Forelimb muscle (tissue), 1 donor: ENCODE measurements at places on chromosomes 5 and 9. TPM values are rescaled to one million over a fixed set of nuclear protein-coding genes. Genes with fewer than 3 reads are reported as not detected.
A peak's percentile ranks its signal among the peaks of the same experiment; 100 is the strongest.

The MELK gene
- 7.2 TPM for polyA plus RNA-seq

The OR5C1 gene
- polyA plus RNA-seq, result not detected

The ZDHHC21 gene
- polyA plus RNA-seq, result 13.9 TPM

The CDC14B gene
- 13.5 TPM for polyA plus RNA-seq

The OCLN gene
- 1.6 TPM for polyA plus RNA-seq

The SPARC gene
- 4,012 TPM for polyA plus RNA-seq

The C9orf43 gene
- polyA plus RNA-seq, result 0.40 TPM

The SLC36A2 gene
- polyA plus RNA-seq, result 0.62 TPM

The CDC20B gene
- not detected for polyA plus RNA-seq

The NPR3 gene
- 16.3 TPM for polyA plus RNA-seq

The DENND4C gene
- polyA plus RNA-seq, result 23.8 TPM

The TRIM36 gene
- polyA plus RNA-seq, result 2.5 TPM

The UGCG gene
- polyA plus RNA-seq, result 31.0 TPM

The DAB2IP gene
- polyA plus RNA-seq, result 41.0 TPM

DNA sequence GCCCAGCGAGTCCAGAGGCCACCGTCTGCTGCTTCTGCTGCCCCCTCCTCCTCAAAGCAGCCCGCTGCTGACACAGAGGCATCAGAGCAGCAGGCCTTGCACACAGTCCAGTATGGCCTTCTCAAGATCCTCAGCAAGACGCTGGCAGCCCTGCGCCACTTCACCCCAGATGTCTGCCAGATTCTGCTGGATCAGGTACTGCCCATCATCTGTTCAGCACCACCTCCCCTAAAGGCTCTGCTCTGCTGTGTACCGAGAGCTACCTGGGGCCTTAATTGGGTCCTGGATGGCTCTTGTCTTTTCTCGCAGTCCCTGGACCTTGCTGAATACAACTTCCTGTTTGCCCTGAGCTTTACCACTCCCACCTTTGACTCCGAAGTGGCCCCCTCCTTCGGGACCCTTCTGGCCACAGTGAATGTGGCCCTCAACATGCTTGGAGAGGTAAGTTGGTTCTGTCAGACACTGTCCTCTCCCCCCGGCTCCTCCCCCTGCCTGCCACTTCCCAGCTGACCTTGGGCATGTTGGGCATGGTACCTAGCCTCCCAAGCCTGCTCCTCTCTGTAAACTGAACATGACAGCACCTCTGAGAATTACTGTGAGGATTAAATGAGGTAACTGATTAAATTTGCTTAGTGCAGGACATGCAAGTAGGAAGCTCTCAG is 22.7 kb downstream of the SH3GLB2 start:
- no peak for DNase-seq

DNA sequence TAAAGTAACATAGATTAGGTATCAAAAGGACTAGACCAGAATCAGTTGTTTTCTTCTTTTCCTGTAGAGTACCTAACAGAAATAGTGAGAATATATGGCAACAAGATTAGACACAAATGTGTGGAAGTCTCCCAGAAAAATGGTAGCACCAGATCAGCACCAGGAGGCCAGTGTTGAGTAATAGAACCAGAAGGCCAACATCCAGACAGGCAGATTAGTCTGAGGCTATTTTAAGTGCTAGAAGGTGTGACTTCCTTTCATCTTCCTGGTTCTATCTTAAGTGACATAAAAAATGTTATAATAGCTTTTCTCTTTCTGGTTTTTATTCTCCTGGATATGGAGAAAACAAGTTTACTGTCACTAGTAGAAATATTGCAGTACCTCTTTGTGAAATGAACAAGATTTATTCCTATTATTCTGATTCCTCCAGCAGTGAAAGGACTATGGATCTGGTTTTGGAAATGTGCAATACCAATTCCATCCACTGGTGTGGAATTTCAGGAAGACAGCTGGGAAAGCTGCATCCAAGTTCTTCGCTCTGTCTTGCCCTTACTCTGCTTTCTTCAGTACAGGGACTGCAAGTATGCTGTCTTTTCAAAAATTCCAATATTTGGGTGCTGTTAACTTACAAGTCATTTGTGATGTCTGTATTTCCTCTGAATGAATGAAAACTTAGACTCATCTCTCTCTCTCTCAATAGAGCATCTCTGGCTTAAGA is 39.1 kb downstream of the SHLD3 start:
- DNase-seq, result no peak

DNA sequence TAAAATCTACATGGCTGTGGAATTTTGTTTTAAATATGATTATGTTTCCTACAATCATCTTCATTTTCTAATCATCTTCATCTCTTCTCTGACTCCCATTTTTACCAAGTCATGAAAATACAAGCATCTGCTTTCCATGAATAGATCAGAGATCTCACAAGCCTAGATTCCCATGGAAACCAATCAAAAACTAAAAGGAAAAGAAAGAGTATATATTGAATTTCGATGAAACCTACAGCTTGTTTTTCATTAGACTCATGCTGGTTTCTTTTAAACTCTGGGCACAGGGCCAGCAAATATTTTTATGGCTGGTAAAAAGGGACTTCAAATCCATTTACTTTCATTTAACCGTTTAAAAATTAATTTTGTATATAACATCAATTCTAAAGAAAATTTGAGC is 51.2 kb downstream of the INVS start:
- DNase-seq, result no peak

DNA sequence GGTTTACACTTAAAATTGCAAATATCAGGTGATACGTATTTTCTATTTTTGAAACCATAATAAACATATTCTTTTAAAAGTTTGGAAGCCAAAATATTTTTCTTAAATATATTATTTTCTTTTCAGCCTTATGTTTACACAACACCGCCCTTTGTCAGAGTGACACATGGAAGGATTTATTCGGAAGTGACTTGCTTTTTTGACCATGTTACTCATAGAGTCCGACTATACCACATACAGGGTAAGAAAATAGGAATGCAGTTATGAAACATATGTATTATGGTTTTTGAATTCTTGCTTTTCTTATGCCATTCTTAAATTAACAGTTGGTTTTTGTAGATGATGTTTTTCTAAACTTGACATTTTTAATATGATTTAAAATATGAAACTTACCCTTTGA is 133.9 kb downstream of the MAN2A1 start:
- no peak for DNase-seq

- no peak for DNase-seq
These were observed 335.3 kb upstream of the CDH18 start for GRCh38 chr5:20323323-20323722.

- no peak for DNase-seq
These were observed 4.5 kb downstream of the EXOC3 start for GRCh38 chr5:447501-447900.

- DNase-seq, result no peak
These were observed at the start of gene PTGER4 for GRCh38 chr5:40679913-40680681. TSS of gene PTGER4 (plus strand) at chr5:40679915. CDS start at chr5:40680994, 1,079 bp downstream.

- DNase-seq, result no peak
These were observed 116.2 kb upstream of the SAP30L start for GRCh38 chr5:154329519-154330040.

DNA sequence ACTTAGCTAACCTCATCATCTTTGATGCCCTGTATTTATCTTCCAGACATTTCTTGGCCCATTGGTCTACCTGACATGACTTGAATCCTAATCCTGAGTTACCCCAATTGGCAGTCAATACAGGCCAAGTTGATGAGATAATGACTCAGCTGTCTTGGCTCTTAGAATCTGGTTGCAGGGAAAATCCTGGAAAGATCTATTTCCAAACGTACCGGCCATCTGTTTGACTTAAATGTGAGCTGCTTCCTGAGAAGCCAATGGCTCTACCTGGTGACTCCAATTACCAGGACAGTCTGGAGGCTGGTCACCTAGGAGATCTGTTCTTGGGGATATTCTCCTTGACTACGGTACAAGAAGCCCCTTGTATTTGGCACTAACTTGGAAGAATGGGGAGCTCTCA is 475.2 kb upstream of the BRINP1 start:
- DNase-seq, result no peak

GRCh38 chr5:142360051-142360498 is 35.3 kb upstream of the SPRY4 start:
- no peak for DNase-seq

DNA sequence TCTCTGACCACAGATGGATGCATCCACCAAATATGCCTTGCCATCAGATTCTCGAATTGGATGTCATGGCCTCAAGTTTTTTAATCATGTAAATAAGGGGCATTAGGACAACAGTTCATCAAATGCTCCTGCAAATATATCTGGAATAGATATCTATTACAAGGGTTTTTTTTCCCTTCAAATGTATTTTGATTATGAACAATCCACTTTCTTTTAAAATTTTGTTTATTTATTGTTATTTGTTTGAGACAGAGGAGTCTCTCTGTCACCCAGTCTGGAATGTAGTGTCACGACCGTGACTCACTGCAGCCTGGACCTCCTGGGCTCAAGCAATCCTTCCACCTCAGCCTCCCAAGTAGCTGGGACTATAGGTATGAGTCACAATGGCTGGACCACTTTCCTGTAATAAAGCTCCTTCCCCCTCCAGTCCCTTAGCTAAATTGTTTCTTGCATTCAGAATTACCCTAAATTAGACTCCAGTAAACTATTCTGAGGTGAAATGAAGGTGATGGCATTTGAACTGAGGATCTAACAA is 1412.1 kb downstream of the EFNA5 start:
- DNase-seq, result no peak

DNA sequence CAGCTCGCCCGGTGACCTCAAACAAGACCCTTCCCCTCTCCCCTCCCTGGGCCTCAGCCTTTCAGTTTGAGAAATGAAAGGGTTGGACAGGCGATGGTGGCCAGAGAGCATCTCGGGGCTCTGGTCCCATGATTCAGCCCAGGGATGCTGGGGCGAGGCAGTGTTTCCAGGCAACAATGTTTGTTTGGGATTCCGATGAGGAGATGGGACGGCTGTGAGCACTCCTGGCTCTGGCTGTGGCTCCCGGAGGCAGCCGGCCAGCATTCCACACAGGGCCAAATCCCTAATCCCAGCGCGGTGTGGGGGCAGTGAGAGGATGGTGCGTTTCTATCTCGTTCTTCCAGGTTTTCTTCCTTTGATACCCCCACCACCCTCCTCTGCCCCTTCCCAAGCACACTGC is 66.0 kb downstream of the HMCN2 start:
- DNase-seq, result peak; percentile 85

GRCh38 chr9:35617548-35617947 is 665 bp downstream of the CD72 start:
- DNase-seq, result no peak

- no peak for DNase-seq
These were observed 8.8 kb upstream of the C5orf15 start for GRCh38 chr5:133977161-133977787.

DNA sequence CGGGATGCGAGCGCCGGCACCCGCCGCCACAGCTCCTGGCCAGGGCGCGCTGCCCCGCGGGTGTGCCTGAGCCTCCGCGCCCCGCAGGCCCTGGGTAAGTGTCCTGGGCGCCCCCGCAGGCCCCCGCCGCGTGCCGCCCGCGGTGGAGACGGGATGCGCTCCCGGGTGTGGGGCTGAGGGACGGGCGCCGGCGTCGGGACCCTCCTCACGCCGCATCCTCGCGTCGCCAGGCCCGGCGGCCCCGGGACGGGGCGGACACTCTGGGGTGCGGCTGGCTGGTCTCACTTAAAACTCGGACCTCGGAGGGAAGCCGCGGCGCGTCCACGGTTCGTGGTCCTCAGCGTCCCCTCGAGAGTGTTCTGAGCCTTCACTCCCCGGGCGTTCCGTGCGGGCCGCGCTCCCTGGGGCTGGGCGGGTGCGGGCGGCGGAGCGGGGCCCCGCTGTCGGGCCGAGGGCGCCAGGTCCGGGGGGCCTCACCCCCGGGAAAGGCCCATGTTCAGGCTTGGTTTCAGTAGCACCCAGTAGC is 275 bp downstream of the AHRR start:
- DNase-seq, result no peak

GRCh38 chr5:135163964-135164363 is 129.9 kb upstream of the PITX1 start:
- DNase-seq, result no peak

- peak; percentile 39 for DNase-seq
These were observed at the start of gene FRMPD1 for GRCh38 chr9:37650873-37651768. TSS of gene FRMPD1 (plus strand) at chr9:37650954. CDS start at chr9:37692642, 41,688 bp downstream.

GRCh38 chr5:62376064-62376463 is 27.6 kb downstream of the DIMT1 start:
- DNase-seq, result no peak

DNA sequence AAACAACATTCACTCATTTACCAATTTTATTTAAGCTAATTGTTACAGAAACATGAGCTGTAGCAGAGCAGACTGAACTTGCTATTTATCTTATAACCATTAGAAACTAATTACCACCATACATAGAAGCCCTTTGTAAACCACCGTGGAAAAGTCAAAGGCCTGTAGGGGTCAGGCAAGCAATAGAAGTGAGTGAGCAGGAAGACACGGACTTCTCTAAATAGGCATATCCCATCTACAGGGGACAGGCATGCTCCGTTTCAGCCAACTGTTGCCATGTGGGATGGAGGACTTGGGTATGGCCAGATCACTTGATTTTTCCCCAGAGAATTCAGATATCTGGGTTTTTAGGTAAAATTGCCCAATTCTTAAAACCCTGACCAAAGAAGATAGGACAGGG is 44.8 kb downstream of the PRRC1 start:
- no peak for DNase-seq

GRCh38 chr9:4225291-4226028 is 74.4 kb downstream of the GLIS3 start:
- no peak for DNase-seq

- no peak for DNase-seq
These were observed 146.7 kb downstream of the SV2C start for GRCh38 chr5:76229900-76230299.
